ENCODE measurements at places on chromosomes 16 and 17.

DNA sequence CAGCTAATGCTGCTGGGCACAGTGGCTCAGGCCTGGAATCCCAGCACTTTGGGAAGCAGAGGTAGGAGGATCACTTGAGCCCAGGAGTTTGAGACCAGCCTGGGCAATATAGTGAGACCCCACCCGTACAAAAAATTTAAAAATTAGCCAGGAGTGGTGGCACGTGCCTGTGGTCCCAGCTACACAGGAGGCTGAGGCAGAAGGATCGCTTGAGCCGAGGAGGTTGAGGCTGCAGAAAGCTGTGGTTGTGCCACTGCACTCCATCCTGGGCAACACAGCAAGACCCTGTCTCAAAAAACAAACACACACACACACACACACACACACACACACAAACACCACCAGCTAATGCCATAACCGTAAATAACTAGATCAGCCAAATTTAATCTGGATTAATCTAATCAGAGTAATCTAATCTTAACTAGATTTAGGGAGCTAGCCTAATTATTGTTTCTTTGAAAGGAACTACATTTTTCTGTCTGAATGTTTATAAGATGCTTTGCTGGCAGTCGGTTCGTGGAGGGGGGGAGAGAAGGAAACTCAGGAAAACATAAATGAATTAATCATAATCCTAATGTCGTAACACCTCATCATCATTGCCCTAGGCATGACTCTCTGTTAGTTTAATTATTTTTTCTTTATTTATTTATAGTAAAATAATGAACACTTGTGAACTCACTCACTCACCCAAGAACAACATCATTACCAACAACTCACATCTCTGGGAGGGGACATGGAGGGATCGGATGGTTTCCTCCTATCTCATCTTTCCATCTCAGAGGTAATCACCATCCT lies 12.5 kb upstream of the RBBP6 start:
- no peak for DNase-seq

GRCh38 chr16:15609286-15609649 lies 33.7 kb downstream of the MARF1 start:
- no peak for DNase-seq

DNA sequence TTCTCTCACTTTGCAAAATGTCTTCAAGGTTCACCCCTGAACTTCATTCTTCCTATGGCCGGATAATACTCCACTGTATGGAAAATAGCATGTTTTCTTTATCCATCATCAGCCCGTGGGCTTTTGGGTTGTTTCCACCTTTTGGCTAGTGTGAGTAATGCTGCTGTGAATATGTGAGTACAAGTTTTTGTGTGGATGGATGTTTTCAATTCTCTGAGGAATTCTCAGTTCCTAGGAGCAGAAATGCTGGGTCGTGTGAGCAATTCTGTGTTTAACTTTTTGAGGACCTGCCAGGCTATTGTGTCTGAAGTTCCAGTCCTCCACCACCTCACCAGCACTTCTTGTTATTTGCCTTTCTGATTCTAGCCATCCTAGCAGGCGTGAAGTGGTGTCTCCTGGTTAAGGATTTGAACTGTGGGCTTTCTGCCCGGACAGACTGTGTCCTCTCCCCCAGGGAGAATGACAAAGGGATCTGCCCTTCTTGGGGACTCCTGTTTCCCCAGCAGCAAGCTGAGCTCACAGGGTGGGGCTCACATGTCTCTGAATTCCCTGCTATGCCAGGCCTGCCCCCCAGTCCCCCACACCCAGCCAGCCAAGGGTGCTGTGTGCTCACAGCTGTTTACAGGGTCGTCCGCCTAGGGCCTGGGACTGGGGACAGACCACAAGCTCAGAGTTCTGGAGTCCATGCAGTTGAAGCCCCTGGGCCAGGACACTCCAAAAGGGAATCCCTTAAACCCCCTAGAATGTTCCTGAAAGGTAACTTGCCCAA lies 92.2 kb upstream of the CIBAR2 start:
- DNase-seq: no peak

GRCh38 chr16:73483076-73483791 lies 435.3 kb upstream of the ZFHX3 start:
- DNase-seq: no peak

DNA sequence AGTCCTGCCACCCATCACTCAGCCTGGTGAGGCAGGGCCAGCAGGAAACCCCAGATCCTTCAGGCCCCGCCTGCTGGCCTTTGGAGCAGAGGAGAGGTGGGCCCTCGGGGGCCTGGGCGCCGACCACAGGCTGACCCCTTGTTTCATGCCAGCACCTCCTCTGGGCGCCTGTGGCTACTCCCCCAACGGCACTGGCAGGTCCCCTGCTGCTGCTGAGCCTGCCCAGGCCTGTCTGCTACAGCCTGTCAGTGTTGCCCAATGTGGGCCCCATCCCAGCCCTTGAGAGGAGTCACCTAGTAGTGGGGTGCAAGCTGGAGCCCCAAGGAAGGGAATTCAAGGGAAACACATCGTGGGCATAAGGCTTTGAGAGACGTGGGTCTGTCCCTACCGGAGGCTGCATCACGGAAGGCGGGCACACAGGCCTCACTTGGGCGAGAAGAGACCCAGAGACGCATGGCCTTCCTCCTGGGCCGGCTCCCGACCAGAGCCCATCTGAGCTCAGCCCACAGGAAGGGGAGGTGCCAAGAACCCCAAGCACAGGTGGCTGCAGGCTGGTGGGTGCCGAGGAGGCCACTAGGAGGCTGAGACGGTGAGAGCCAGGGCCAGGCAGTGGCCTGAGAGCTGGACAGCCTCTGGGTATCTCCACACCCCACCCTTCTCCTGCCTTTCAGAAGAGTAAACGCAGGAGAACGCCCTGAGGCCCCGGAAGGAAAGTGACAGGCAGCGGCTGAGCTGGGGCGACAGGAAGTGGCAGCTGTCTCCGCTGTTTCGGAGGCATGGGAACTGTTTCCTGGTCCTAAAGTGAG lies 8.0 kb upstream of the FASN start:
- DNase-seq: peak; percentile 65

GRCh38 chr17:527247-527646 lies 174.6 kb upstream of the RPH3AL start:
- no peak for DNase-seq

DNA sequence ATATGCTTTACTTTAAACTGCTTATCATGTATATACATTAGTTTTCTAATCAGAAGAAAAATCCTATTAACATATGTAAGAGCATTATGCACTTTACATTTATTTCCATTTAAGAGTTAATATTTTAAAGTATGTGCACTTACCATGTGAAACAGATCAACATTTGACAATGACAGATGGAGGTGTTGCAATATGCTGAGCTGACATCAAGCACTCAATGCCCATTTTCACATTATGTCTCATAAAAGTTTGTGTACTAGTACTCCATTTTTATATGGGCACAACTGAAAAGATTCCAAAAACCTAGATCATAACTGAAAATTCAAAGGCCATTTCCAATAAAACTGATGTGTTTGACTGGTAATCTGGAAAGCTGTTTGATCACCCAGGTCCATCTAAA lies 420.9 kb upstream of the SOX9 start:
- DNase-seq: no peak

DNA sequence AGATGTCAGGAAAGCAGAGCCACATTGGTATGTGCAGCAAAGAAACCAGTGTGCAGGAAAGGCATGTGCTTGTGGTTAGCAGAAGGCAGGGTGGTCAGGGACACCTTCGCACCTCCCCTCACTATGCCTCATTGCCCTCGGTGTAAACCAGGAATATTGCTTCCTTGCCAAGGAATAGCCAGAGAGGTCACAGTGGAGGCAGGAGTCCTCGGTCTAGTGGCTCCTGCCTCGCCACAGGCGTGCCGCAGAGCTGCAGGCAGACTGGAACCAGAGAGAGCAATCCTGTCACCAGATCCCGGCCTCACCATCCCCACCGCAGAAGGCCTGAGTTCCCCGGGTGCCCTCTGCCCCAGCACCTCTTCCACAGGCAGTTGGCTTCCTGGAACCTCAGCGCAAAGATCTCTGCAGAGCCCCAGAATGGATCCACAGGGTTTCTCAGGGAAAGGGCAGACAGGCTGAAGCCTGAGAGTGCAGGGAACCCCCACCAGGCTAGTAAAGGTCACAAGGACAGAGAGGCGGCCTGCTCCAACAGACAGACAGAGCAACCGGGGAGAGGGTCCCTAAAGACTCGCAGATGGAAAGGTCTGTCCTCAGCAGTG lies 21.6 kb downstream of the CCDC182 start:
- DNase-seq: no peak

- peak; percentile 3 for DNase-seq
Measured at GRCh38 chr17:55037828-55038227, 69.3 kb downstream of the STXBP4 start.

DNA sequence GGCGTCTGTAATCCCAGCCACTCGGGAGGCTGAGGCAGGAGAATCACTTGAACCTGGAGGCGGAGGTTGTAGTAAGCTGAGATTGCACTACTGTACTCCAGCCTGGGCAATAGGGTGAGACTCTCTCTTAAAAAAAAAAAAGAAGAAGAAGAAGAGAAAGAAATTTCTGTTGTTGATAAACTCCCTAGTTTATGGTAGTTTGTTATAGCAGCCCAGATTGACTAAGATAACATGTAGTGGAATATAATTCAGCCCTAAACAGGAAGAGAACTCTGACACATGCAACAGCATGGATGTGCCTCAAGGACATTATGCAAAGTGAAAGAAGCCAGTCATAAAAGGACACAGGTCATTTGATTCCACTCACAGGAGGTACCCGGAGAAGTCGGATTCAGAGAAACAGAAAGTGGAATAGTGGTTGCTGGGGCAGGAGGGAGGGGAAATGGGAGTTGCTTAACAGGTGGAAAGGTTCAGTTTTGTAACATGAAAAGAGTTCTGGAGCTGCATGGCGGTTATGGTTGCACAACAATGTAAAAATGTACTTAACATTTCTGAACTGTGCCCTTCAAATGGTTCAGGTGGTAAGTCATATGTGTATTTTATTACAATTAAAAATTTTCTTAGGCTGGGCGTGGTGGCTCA lies 26.0 kb upstream of the PRM1 start:
- DNase-seq: no peak

DNA sequence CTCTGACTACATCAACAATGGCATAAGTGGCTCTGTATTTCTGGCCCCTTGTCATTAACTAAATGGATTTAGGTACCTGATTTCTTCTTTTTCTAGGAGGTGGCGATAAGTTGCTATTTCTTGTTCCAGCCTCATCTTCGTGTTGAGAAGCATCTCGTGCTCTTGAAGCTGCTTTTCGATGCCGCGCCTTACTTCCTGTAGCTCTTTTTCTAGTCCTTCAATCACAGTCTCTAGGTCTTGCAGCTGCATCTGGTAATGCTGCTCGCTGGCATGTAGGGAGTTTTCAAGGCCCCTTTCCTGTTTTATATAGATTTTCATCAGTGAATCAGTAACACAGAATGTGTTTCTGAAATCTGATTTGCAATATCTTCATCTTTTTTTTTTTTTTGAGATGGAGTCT lies 5.1 kb downstream of the KRT222 start:
- DNase-seq: no peak

DNA sequence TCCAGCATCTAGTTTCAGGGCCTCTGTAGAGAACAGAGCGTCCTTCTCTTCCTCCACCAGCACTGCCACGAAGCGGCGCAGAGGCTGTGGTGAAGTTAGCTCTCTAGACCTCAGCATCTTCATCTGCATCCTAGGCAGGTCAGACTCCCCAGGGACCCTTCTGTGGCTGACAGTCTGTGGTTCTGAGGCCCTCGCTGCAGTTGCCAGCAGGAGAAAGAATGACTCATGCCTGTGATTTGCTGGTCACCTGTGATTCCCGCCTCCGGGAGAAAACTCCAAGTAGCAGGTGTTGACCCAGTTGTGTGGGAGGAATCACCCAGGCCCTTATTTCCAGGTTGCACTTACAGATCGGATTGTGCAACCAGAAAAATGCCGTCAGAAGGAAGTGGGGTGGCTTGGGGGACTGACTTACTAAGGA lies 117.3 kb upstream of the CACNG5 start:
- peak; percentile 45 for DNase-seq

DNA sequence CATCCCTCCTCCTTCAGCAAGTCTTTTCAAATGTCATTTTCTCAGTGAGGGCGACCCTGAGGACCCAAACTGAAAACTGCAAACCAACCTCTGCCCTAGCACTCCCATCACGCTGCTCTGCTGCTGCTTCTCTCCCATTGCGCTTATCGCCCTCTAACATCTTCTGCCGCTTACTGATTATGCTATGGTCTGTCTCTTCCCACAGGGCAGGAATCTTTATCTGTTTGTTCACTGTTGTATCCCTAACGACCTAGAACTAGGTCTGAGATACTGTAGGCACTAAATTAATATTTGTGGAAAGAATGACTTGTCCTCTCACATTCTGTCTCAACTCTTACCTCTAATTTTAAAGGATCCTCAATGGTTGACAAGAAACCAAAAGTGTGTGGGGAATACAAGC lies 12.5 kb downstream of the ZSCAN32 start:
- DNase-seq: no peak

DNA sequence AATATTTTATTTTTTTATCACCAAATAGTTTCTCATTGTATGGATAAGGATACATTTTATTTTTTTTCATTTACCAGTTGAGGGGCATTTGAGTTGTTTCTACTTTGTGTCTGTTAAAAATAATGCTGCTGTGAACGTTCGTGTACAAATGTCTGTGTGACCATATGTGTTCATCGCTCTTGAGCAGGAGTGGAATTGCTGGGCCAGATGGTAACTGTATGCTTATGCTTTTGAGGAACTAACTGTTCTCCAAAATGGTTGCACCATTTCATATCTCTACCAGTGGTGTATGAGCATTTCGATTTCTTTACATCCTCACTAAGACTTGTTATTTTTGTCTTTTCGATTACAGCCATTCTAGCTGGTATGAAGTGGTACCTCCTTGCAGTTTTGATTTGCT lies 212.5 kb upstream of the N4BP1 start:
- DNase-seq: no peak

- no peak for DNase-seq
Measured at GRCh38 chr16:66240631-66241395, 125.7 kb upstream of the CDH5 start.

GRCh38 chr16:66523861-66524354 lies 26.0 kb downstream of the TK2 start:
- no peak for DNase-seq

DNA sequence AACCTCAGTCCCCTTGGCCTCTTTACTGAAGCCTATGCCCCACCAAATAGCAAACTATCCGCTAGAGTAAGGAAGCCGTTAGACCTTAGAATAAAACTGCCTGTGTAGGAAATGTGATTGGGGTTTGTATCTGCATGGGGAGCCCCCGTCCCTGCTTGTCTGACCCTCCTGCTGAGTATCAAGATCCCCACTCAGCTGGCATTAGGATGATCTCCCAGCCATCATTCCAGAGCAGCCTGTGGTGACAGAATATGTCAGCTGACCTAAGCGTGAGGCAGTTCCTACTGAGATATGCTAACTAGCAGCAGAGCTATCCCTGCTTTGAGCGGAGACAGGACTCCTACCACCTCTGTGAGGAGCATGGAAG lies 645 bp upstream of the GFOD2 start:
- DNase-seq: peak; percentile 3

Measured in stimulated activated naive B cell treated with anti-CD40 and anti-IgM and Interleukin-4, amounts not matched to agents 10 μg/mL and 1 μg/mL and 100 μg/mL, for 72 hours (primary cell).